ENCODE measurements at places on chromosomes 12 and 14.

DNA sequence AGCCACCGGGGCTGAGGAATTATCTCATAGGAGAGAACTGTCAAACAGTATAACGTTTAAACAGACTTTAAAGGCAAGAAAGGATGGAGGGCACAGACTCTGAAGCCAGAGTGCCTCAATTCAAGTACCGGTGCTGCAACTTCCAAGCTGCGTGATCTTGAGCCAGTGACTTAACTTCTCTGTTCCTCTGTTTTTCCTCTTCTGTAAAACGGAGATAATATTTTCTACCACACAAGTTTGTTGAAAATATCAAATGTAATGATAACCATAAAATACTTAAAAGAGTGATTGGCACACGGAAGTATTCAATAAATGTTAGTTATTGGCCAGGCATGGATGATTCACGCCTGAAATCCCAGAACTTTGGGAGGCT, 18.2 kb downstream of the BATF start:
- DNase-seq = no peak

GRCh38 chr12:118290130-118290529, 82.6 kb downstream of the TAOK3 start:
- no peak for DNase-seq

- DNase-seq = no peak
Observed at GRCh38 chr12:62834406-62834805, 100.5 kb downstream of the PPM1H start.

GRCh38 chr12:44582521-44582920, 293.6 kb downstream of the NELL2 start:
- no peak for DNase-seq

DNA sequence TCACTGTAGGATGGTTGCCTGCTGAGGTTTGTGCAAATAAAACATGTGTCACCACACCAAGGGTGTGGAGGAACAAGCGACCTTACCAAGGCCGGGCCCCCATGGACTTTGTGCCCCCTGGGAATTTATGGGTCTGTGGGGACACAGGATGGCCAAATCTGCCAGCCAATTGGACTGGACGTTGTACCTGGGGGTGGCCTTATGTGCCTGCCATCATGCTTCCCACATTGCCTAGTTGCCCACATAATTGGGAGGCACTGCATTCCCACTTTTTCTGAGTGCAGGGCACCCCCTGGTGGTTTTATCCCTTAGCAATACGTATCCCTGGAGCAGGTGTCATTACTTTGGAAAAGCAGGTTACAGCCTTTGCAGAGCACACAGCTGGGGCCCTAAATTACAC, 92.6 kb upstream of the TMPO start:
- no peak for DNase-seq

- DNase-seq = peak; percentile 7
Observed at GRCh38 chr12:954741-955140, 5.2 kb upstream of the RAD52 start.

- DNase-seq = no peak
Observed at GRCh38 chr12:122799641-122800243, 25.4 kb downstream of the CCDC62 start.
